ENCODE measurements at places on chromosomes 6 and 20.

DNA sequence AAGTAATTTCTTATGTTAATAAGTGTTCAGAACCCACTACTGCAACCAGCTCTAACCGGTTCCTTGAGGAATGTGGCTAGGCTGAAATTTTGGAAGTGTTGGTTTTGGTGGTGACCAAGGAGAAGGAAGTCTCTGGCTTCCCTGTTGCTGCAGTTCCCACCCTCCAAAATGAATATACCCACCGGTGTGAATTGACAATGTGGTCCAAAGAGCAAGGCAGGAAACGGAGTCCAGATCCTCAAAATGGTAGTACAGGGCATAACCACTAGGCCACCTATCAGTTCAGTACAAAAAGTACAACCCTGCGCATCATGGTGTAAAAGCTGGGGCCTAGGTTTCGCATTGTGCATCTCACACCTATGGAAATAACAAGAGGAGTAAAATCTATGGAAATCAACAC, 2.8 kb downstream of the ADNP start:
- DNase-seq, result no peak

DNA sequence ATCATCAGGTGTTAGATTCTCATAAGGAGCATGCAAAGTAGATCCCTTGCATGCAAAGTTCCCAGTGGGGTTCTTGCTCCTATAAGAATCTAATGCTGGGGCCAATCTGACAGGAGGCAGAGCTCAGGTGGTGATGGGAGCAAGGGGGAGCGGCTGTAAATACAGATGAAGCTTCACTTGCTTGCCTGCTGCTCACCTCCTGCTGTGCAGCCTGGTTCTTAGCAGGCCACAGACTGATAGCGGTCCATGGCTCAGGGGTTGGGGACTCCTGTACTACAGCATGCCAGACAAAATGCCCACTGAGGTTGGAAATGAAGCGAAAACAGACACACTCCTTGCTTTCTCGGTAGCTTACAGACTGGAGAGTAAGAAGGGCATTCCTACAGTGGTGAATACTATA, 386.8 kb downstream of the PLCB1 start:
- DNase-seq, result no peak

- DNase-seq, result no peak
These were observed 29.6 kb downstream of the RNASET2 start for GRCh38 chr6:166926748-166927147.

- DNase-seq, result peak; percentile 28
These were observed 321.5 kb upstream of the JARID2 start for GRCh38 chr6:14924126-14925024.

GRCh38 chr20:4322499-4322898, 307.1 kb upstream of the RNF24 start:
- DNase-seq, result no peak

DNA sequence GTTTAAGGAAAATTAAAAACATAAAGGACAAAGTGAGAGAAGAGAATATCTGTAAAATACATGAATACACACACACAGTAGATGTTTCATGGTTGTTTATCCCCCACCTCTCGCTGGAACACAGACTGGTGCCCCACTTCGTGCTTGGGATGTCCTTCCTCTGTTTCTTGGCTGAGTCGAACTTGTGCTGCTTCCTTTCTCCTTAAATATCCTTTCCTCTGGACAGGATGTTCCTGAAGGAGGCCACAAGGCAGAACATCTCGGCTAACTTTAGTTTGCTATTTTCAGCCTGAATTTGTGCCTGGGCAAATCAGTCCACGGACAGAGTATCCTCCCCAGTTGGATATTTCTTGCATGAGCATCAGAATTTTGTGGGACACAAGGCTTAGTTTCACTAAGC, 54.7 kb upstream of the ZMYND8 start:
- DNase-seq, result no peak

DNA sequence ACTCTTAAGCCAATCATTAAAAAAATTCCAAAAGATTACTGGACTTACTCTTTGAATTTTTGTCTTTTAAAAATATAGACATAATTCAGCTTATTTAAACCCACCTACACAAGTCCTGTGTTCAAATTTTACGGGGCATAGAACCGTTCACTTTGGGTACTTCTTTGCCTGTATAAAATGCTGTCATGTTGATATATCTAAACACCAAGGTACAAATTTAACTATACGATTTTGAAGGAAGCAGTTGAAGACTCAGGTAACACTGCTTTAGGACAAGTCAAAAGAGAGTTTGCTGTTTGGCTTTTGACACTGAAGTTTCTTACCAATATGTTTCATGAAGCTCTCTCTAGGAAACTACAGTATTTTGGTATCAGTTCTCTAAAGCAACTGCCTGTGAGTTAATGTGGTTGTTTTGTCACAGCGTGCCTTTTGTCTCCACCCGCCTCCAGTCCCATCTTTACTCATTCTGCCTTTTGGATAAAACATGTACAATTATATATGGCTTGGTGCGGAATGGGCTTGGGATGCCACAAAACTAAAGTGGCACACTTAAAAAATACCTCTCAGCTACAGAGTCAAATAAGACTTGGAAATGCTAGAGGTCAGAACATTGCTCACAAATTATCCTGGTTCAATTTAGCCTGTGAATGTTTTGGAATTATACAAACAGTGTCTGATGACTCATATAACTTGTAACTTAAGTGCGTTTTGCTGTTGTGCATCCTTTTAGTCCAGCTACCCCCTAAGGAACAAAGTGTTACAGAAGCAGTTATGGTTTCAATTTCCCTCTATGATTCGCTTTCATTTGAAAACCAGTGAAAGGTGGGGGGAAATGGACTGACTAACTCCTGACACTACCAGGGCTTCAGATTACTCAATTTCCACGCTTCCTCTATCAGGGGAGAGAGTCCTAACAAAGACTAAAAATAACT, 38.7 kb downstream of the RGS17 start:
- peak; percentile 96 for DNase-seq

DNA sequence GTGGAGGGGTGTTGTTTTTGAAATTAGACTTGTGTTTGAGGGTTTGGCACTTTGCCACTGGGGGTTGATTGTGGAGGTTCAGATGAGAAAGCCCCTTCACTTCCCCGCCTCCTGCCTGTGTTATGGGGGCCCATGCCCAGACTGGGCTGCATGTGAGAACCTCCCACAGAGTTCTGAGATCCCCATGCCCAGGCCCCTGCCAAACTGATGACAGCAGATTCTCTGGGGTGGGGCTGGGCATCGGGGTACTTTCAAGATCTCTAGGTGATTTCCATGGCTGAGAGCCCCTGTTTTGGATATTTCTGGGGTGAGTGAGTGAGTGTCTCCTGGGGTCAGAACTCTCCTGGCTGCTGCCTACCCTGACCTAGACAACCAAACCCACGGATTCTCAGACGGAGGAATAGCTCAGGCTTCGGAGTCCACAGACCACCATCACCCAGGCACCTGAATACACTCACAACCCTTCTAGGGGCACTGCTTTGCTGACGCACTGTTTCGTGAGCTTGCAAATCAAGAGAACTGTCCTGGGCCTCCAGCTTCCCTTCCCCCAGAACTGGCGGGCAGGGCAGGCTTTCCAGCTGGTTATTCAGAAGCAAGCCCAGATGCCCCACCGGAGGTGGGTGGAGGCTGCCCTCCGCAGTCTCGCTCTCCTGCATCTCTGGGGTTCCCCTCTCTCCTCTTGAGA, 6.3 kb downstream of the BCAS1 start:
- DNase-seq, result no peak

- no peak for DNase-seq
These were observed 459.5 kb downstream of the LMBRD1 start for GRCh38 chr6:69337311-69337710.

DNA sequence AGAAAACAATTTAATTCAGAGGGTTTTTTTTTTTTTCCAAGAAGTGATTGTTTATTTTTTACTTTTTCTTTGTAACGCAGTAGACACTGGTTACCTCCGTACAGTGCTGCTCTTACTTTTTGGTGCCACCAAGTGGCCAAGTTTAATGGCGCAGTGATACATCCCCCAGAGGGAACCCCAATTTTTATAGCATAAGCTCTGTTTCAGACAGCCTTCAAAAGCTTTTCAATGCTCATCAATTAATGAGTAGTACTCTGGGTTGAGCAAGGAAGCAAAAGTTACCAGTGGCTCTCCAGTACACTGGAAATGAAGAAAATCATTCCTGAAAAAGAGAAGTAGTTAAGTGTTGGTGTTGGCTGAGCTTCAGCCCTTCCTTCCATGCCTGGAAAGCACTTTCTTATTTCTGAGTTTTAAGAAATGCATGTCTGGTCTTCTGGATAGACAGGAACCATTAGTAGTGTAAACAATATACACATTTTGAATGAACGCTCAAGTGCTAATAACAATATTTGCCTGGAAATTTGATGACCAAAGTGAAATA, 129.1 kb upstream of the SMLR1 start:
- peak; percentile 52 for DNase-seq

- no peak for DNase-seq
These were observed 46.3 kb downstream of the UNC5CL start for GRCh38 chr6:40992746-40993145.

DNA sequence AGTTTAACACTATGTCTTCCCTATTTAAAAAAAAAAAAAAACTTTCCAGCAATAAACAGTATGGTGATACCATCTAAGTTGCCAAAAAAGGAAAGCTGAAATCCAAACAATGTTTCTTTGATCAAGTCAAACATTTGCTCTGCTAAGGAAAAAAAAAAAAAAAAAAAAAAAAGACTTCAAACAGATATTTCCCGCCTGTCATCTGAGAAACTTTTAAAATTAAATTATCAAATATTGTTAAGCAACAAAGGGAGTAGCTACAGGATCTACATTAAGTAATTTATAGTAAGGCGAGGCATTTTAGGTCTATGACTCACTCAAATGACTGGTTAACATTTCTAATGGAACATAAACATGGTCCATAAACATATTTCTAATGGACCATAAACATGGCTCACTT, 121.2 kb downstream of the DST start:
- DNase-seq, result no peak

GRCh38 chr6:3194535-3195419, 32.7 kb downstream of the TUBB2B start:
- DNase-seq, result peak; percentile 9

GRCh38 chr6:10886691-10887502, at the start of gene SYCP2L:
TSS of gene SYCP2L (plus strand) at chr6:10887052. CDS start at chr6:10887127, 75 bp downstream.
- DNase-seq, result peak; percentile 59

- DNase-seq, result no peak
These were observed 435.3 kb upstream of the SPTLC3 start for GRCh38 chr20:12573442-12573841.

GRCh38 chr6:121791396-121792315, 356.2 kb downstream of the GJA1 start:
- DNase-seq, result no peak

DNA sequence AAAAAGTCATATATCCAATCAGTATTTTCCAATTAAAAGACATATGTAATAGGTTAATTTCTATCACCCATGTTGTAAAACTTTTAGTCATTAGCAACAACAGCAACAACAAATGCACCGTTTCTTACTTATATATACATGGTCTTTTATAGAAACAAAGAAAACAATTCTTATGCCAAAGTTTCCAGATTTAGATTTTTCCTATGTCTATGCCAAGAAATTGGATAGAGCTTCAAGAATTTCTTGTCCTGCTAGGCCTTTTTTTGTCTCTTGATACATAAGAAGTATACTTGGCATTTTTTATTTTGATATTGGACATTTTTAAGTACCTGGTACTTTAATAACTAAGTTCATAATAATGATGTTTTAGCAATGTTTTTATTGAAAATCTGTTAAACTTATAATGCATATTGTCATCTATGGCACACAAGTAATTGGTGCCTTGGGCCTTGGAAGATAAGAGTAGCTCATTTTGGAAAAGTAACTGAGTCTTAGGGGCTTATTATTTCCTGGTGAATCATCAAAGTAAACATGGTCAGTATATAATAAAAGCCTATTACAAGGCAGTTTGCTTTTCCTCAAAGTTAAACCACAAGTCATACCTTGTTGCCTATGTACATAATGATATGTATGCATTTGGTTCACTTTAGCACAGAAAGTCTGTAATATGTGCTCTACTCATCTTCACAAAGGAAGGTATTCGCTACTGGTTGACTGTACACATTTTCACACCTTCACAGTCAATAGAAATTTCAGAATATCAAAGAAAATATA, 10.1 kb upstream of the FRK start:
- no peak for DNase-seq

DNA sequence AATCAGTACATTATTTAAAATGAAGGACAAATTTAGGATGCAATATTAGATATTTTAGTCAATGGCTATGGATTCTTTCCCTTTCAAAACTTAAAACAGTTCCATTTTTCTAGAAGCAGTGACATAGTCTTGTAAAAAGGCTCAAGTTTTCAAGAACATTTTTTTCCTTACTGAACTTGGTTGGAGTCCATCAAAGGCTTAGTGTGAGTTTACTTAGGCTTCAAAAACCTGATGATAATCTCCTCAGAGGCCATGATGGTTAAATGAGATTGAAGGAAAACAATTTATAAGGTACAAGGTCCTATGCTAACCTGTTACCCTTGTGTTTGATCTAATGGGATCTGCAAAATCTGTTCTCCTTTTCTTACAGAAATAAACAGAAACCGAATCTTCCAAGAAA, 531.8 kb downstream of the UTRN start:
- no peak for DNase-seq

DNA sequence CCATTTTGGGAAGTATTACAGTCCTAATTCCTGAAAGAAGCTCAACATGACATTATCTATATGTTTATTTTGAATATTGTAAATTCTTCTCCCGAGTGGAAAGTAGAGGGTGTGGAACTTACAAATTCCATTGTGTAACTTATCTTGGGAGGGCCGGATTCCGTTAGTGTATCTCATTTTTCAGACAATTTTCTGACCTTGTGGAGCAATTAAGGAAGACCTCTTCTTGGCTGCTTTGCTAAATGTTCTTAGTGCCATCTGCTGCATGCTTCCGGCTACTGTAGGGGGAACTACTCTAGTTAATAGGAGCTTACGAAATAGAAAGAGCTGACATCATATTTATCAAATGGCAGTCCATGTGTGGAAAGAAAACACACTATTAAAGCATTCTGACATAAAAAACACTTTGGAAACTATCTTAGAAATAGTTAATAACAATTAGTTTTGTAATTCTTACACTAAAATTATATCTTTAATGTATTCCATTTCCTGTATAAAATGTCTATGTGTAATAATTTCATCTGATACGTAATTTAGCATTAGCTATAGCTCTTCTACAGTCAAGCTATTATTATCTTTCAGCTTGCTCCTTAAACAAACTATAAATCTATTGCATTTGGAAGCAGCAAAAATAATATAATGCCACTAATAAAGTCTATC, 41.5 kb upstream of the KCNQ5 start:
- DNase-seq, result peak; percentile 85

GRCh38 chr6:111899531-111899930, 26.3 kb upstream of the FYN start:
- no peak for DNase-seq

- DNase-seq, result no peak
These were observed 55.4 kb upstream of the GATA5 start for GRCh38 chr20:62531046-62531838.
